Stimulated activated naive CD8-positive, alpha-beta T cell treated with anti-CD3 and anti-CD28 coated beads, Interleukin-15, Interleukin-2, amounts not matched to agents 100 U/mL and 50 U/mL, for 24 hours (primary cell): ENCODE measurements at places on chromosomes 4 and X.

- DNase-seq = no peak
Measured at GRCh38 chr4:14767142-14767541, 235.1 kb upstream of the CPEB2 start.

GRCh38 chr4:136900696-136901095 lies 631.6 kb downstream of the PCDH18 start:
- no peak for DNase-seq

GRCh38 chr4:77418333-77418732 lies 187.3 kb upstream of the CXCL13 start:
- no peak for DNase-seq

DNA sequence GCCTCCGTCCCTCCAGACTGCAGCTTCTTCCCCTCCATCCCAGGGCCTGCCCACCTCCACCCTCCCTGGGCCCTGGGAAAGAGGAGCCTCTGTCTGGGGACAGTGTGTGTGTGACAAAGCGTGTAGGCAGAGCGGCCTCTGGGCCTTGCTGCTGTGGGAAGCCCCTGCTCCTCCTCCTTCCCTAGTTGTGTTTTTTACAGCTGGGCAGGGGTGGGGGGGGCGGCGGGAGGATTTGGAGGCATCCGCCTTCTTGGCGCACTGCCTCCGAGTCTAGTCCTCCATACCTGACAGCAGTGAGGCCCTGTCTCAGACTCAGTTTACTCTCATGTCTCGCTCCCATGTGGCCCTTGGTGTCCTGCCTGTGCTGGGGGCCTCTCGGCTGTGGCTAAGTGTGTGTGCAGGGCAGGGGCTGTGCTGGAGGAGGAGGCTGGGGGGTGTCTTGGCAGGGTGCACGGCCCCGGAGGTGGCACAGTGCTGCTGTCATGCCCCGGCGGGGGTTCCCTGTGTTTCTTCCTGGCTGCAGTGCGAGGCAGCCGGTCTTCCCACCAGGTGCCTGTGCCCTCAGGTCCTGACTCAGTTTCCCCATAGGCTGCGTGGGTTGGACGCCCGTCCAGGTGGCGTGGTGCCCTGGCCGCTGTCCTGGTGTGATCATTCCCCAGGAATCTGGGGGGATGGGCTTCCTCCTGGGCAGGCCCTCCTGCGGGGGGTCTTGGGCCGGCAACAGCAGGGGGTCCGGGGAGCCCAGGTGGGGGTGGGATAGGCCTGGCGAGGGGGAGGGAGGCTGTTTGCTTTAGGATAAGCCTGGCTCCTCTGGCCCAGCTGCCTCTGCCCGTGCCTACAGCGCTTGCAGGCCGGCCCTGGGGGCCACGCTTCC lies 7.0 kb downstream of the FGFRL1 start:
- DNase-seq = no peak

DNA sequence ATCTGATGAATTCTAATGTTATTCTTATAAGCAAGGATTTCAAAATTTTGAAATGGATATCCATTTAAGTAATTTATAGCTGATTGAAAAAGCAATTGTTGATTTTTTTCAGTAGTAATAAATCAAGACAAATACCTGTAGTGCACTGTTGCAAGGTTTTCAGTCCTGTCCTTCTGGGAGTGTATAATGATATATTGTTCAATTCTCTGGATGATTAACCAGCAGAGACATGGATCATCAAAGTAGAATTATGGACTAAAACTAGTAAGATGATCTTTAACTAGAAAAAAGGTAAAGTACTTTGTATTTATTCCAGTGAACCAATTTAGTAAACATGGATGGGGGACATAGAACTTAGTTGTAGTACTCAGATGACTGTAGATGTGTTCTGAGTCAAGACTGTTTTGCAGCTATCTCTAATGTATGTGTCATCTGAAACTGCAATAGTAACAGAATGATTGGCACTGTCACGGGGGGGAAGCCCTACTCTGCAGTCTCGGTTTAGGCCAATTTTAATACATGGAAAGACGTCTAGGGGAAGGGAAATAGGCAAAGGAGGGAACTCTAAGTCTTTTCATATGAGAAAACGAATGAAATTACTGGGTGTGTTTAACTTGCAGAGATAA lies 121.9 kb downstream of the GLRA3 start:
- no peak for DNase-seq

GRCh38 chr4:6467600-6467999 lies 4.8 kb downstream of the PPP2R2C start:
- no peak for DNase-seq

DNA sequence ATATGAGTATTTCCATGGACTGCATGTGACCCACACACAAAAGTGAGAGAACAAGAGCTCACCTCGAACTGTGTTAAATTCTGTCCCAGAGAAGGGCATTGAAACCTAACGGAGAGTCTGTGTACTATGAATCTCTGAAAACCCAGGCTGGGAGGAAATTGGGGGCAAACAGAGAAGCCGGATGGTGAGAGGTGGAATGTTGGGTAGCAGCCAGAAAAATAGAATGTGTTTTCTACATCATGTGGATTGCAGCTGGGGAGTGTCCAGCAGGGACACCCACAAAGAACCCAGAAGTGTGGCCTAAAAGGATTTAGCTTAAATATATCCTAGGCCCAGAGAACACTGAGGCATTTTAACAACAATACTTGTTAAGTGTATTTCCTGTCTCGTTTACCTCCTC lies 38.6 kb downstream of the MND1 start:
- no peak for DNase-seq
